ENCODE measurements at places on chromosomes 3 and 15. TPM values are rescaled to one million over a fixed set of nuclear protein-coding genes. Genes with fewer than 3 reads are reported as not detected.

The HYAL3 gene
- total RNA-seq = 2.2 TPM

GRCh38 chr3:127405791-127406190 lies 117.9 kb upstream of the PRR20G start:
- no peak for DNase-seq
- H3K36me3 ChIP-seq = no peaks in the 10 kb centered on the region
- no peaks in the 10 kb centered on the region for H3K4me1 ChIP-seq
- H3K4me3 ChIP-seq = no peak overlapping the region
- H3K27ac ChIP-seq = no peak overlapping the region
- H3K27me3 ChIP-seq = peaks cover 24% of the 10 kb centered on the region

GRCh38 chr3:43755516-43756200 lies 64.9 kb downstream of the ABHD5 start:
- H3K27ac ChIP-seq = peak overlapping the region; percentile 2
- H3K36me3 ChIP-seq = no peaks in the 10 kb centered on the region

The CCDC54 gene
- not detected for total RNA-seq

The UCN2 gene
- 0.54 TPM for total RNA-seq

The MME gene
- 19.4 TPM for total RNA-seq

- no peak overlapping the region for H3K4me3 ChIP-seq
- no peaks in the 10 kb centered on the region for H3K4me1 ChIP-seq
- H3K27me3 ChIP-seq = no peaks in the 10 kb centered on the region
- no peaks in the 10 kb centered on the region for H3K36me3 ChIP-seq
- H3K27ac ChIP-seq = no peak overlapping the region
- DNase-seq = no peak
Measured at GRCh38 chr3:101388706-101389105, 68.3 kb upstream of the IMPG2 start.

DNA sequence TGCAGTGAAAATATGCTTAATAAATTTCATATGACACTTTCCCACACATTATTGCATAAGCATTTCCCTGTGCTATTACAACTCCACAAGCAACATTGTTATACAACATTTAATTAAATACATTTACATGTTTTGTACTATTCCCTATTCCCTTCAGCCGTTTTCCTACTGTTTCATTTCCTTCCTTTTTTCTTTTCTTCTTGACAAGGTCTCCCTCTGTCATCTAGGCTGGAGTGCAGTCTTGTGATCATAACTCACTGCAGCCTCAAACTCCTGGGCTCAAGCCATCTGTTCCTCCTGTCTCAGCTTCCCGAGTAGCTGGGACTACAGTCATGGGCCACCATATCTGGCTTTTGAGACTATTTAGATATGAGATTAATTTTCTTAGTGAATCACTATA lies 254.7 kb downstream of the NFKBIZ start:
- no peak overlapping the region for H3K27ac ChIP-seq
- no peaks in the 10 kb centered on the region for H3K27me3 ChIP-seq
- H3K4me1 ChIP-seq = no peaks in the 10 kb centered on the region
- H3K4me3 ChIP-seq = no peak overlapping the region

The RLBP1 gene
- not detected for total RNA-seq

The FAM3D gene
- total RNA-seq = not detected

DNA sequence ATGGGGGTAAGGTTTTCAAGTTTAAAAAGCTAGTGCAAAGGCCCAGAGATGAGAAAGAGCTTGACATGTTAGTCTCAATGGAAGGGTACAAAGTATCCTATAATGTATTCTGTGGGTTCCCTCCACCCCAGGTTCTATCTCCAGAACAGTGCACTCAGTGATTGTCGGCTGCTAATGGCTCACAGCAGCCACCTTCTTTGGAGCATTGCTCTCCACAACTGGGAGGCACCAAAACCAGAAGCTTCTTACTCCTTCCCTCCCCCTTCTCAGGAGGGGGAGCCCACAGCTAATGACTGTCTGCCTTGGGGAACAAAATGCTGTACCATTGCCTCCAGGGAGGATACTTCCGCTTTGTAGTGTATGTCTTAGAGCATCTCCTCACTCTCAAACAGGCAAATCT lies 439.4 kb upstream of the RBMS3 start:
- no peak for DNase-seq
- no peaks in the 10 kb centered on the region for H3K4me1 ChIP-seq
- peaks cover 12% of the 10 kb centered on the region for H3K27me3 ChIP-seq
- no peak overlapping the region for H3K27ac ChIP-seq

- H3K4me1 ChIP-seq = no peaks in the 10 kb centered on the region
- no peaks in the 10 kb centered on the region for H3K36me3 ChIP-seq
- no peaks in the 10 kb centered on the region for H3K27me3 ChIP-seq
- no peak overlapping the region for H3K27ac ChIP-seq
- H3K4me3 ChIP-seq = no peak overlapping the region
Measured at GRCh38 chr3:104126864-104127553, 1239.7 kb upstream of the ALCAM start.

DNA sequence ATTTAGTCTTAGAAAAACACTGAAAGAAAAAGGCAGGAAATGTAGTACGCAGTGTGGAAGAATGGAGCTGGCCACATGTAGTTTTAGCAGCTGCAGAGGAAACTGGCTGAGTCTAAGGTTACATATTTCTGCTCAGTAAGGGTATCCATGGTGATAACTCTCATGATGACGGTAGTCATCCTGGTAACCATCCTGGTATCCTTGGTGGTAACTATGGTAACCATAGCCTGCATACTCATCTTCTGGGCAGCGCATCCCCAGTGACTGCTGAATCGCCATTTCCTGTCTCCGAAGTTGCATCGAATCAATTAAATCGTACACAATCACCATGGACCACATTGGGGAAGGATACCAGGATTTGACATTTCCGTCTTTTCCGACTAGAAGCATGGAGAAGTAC lies 35.7 kb downstream of the CCDC80 start:
- no peak overlapping the region for H3K4me3 ChIP-seq
- peaks cover 3% of the 10 kb centered on the region for H3K4me1 ChIP-seq
- peak; percentile 99 for DNase-seq
- H3K27me3 ChIP-seq = no peaks in the 10 kb centered on the region

The CTDSPL2 gene
- total RNA-seq = 97.5 TPM

The CACNA1D gene
- total RNA-seq = under 0.01 TPM

DNA sequence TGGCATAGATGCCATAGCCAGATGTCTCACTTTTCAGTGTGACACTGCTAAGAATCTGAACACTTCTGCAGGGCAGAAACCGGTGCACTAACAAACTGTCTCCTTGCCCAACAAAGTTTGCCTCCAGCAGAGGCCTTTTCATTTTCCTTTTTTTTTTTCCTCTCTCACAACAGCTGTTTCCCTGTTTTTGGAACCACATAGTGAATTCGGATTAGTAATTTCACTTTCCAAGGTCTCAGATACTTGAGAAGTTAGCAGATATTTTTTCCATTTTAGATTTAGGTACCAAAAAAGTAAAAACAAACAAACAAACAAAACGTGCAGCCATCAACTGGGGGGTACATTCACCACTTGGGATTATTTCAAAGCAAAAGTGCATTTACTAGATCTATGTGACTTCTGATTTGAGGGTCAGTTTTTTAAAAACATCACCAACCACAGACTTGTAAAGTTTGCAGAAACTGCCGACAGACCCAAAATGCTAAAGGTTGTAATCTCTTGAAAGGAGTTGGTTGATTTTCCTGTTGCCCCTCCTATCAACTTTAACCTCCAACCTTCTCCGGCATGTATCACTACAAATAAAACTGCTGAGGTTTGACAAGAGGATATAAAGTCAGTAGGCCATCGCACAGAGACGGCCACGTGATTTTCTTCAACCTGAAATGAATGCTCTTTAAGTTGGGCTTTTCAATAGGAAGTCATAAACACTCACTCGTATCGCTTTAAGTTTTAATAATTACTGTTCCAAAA lies 169.1 kb downstream of the CDIN1 start:
- no peak overlapping the region for H3K27ac ChIP-seq
- peaks cover 2% of the 10 kb centered on the region for H3K36me3 ChIP-seq
- peaks cover 2% of the 10 kb centered on the region for H3K4me1 ChIP-seq
- no peak for DNase-seq

The ZCWPW2 gene
- total RNA-seq = 0.56 TPM

DNA sequence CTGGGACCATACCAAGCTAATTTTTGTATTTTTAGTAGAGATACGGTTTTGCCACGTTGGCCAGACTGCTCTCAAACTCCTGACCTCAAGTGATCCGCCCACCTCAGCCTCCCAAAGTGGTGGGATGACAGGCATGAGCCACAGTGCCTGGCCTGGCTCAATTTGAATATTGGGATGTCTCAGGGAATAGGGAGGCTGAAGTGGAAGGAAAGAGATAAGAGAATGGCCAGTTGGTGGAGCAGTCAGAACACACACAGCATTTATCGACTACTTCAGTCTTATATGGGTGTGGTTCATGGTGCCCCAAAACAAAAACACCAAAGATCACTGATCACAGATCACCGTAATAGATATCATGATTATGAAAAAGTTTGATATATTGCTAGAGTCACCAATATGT lies 144.4 kb downstream of the GMNC start:
- DNase-seq = no peak
- no peaks in the 10 kb centered on the region for H3K36me3 ChIP-seq
- H3K27me3 ChIP-seq = no peaks in the 10 kb centered on the region
- peaks cover 10% of the 10 kb centered on the region for H3K4me1 ChIP-seq
- peak overlapping the region; percentile 88 for H3K27ac ChIP-seq

The CHRNB4 gene
- total RNA-seq = not detected

- H3K27ac ChIP-seq = no peak overlapping the region
- peaks cover 13% of the 10 kb centered on the region for H3K36me3 ChIP-seq
- no peaks in the 10 kb centered on the region for H3K27me3 ChIP-seq
- H3K4me3 ChIP-seq = no peak overlapping the region
- peaks cover 8% of the 10 kb centered on the region for H3K4me1 ChIP-seq
- no peak for DNase-seq
Measured at GRCh38 chr15:101213147-101213546, 38.7 kb downstream of the CHSY1 start.

- H3K36me3 ChIP-seq = no peaks in the 10 kb centered on the region
- H3K4me3 ChIP-seq = no peak overlapping the region
- H3K27me3 ChIP-seq = no peaks in the 10 kb centered on the region
- no peaks in the 10 kb centered on the region for H3K4me1 ChIP-seq
- H3K27ac ChIP-seq = no peak overlapping the region
- no peak for DNase-seq
Measured at GRCh38 chr3:24400450-24400849, 94.2 kb downstream of the THRB start.

DNA sequence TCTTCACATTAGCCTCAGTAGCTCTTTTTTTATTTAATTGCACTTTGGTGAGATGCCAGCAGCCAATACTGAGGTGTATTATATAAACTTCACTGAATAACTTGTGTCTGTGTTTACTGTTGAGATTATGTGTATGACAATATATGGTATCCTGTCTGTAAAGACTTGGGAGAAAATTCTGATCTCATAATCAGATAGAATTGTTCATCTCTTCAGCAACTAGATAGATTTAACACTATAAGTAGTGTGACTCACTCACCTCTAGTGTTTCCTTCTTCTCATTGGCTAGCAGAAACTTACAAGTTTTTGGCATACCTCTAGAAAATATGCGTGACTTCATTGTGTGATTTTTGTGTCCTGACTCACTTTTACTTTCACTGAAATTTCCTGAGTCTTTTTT lies 67.6 kb upstream of the TGFBR2 start:
- no peaks in the 10 kb centered on the region for H3K36me3 ChIP-seq
- H3K27ac ChIP-seq = no peak overlapping the region
- no peak overlapping the region for H3K4me3 ChIP-seq
- peaks cover 5% of the 10 kb centered on the region for H3K4me1 ChIP-seq

- no peak overlapping the region for H3K4me3 ChIP-seq
- no peak for DNase-seq
- H3K36me3 ChIP-seq = no peaks in the 10 kb centered on the region
- no peak overlapping the region for H3K27ac ChIP-seq
- H3K4me1 ChIP-seq = no peaks in the 10 kb centered on the region
Measured at GRCh38 chr3:40779039-40779438, 254.3 kb downstream of the ZNF621 start.

The CD276 gene
- total RNA-seq = 37.5 TPM

The WDR72 gene
- not detected for total RNA-seq

The GABRA5 gene
- 8.3 TPM for total RNA-seq

- peak overlapping the region; percentile 38 for H3K27ac ChIP-seq
- no peak overlapping the region for H3K4me3 ChIP-seq
- H3K4me1 ChIP-seq = peaks cover 15% of the 10 kb centered on the region
- H3K27me3 ChIP-seq = no peaks in the 10 kb centered on the region
- H3K36me3 ChIP-seq = no peaks in the 10 kb centered on the region
Measured at GRCh38 chr15:71080166-71080565, 35.1 kb upstream of the THSD4 start.

DNA sequence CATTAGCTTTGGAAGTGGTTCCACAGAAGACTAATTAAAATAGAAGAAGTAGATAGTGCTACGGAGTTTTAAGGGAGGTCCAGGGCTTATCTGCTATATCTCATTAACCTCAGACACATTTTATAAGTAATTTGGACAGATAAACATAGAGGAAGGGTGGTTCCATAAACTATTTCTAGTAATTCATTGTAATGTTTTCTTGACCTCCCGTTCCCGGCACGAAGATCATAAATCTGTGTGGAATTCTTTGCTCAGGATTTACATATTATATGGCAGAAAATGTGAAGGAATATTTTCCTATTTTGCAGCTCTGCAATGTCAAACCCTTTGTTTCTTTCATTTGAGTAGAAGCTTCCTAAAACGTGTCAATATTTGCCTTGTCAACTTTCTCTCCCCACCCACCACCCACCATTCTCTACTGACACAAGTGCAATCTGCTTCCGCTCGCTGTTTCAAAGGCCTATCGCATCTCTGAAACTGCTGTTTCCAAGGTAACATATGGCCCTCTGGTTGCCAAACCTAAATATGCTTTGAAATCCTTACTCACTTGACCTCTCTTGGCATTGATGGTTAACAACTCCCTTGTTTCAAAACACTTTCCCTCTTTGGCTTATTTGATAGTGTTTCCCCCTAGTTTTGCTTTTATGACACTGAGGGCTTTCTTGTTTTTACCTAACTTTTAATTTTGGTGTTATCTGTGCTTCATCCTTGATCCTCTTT lies 21.4 kb upstream of the PLSCR5 start:
- H3K36me3 ChIP-seq = no peaks in the 10 kb centered on the region
- H3K4me3 ChIP-seq = no peak overlapping the region
- no peak overlapping the region for H3K27ac ChIP-seq
- DNase-seq = no peak
- no peaks in the 10 kb centered on the region for H3K4me1 ChIP-seq

- no peak overlapping the region for H3K4me3 ChIP-seq
- no peaks in the 10 kb centered on the region for H3K36me3 ChIP-seq
- no peak overlapping the region for H3K27ac ChIP-seq
- DNase-seq = peak; percentile 77
Measured at GRCh38 chr3:14261229-14261628, 82.6 kb downstream of the LSM3 start.

GRCh38 chr3:13254028-13254951 lies 165.8 kb downstream of the NUP210 start:
- no peak overlapping the region for H3K27ac ChIP-seq
- peaks cover 26% of the 10 kb centered on the region for H3K27me3 ChIP-seq
- no peaks in the 10 kb centered on the region for H3K4me1 ChIP-seq
- DNase-seq = no peak
- no peaks in the 10 kb centered on the region for H3K36me3 ChIP-seq

GRCh38 chr3:127604035-127604434 lies 5.8 kb downstream of the MCM2 start:
- peaks cover under 1% of the 10 kb centered on the region for H3K4me1 ChIP-seq
- H3K27ac ChIP-seq = no peak overlapping the region
- H3K27me3 ChIP-seq = no peaks in the 10 kb centered on the region
- H3K36me3 ChIP-seq = peaks cover 30% of the 10 kb centered on the region
- DNase-seq = no peak
- H3K4me3 ChIP-seq = no peak overlapping the region

The RTP3 gene
- total RNA-seq = not detected
